Activated CD8-positive, alpha-beta memory T cell treated with anti-CD3 and anti-CD28 coated beads for 4 hours (primary cell): ENCODE measurements at places on chromosomes 16 and 17.

DNA sequence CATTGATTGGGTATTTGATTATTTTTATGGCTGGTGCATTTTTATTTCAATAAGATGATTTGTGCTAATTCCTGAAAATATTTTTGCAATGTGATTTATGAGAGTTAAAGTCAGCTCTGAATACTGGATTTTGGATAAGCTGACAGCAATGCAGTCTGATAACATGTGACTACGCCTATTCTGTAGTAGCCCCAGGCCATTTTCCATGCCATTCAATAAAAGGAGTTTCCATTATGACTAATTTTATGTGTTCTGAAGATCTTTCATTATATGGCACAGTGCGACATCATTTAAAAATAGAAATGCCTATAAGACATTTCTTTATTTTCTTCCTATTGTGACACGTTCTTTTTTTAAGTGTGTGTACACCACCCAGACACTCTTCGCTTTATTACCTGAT is 46.3 kb downstream of the KCNJ2 start:
- no peak for DNase-seq

- DNase-seq = no peak
Measured at GRCh38 chr17:59366773-59367656, 35.6 kb downstream of the YPEL2 start.

DNA sequence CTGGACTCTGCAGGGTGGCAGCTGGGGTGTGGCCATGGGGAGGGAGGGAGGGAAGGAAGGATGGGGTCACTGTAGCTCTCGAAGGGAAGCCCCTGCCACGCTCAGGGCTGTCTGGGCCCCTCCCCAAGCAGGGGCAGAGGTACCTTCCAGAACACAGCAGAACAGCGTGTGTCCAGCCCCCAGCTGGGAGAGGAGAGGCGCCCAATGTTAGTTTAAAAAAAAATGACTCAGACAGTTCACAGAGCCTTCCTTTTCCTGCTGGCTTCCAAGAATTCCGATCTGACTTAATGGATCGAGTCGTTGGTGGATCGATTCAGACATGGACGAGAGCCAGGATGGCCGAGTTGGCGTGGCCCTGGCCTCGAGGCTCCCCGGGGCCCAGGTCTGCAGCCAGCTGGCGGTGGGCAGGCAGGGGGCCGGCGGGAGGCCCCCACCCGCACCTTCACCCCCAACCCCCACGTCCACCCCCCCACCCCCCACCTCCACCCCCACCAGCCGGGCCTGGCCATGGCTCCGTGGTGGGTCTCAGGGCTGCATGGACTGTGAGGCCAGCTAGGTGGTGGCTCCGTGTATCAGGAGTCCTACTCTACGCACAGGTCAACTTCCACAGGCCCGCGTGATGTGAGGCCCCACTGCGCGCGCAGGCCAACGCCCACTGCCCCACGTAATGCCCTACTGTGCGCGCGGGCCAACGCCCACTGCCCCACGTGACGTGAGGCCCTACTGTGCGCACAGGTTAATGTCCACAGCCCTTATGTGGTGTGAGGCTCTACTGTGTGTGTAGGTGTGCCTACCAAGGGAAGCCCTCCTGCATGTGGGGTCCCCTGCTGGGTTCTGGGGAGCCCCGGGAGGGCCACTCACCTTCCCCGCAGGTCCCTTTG is 21.8 kb downstream of the CACNA1H start:
- no peak for DNase-seq

GRCh38 chr16:48481772-48482171 is 96.6 kb upstream of the SIAH1 start:
- DNase-seq = no peak

- no peak for DNase-seq
Measured at GRCh38 chr16:22366889-22367288, 7.5 kb downstream of the CDR2 start.

GRCh38 chr16:57084996-57085395 is 7.4 kb upstream of the CPNE2 start:
- DNase-seq = no peak

DNA sequence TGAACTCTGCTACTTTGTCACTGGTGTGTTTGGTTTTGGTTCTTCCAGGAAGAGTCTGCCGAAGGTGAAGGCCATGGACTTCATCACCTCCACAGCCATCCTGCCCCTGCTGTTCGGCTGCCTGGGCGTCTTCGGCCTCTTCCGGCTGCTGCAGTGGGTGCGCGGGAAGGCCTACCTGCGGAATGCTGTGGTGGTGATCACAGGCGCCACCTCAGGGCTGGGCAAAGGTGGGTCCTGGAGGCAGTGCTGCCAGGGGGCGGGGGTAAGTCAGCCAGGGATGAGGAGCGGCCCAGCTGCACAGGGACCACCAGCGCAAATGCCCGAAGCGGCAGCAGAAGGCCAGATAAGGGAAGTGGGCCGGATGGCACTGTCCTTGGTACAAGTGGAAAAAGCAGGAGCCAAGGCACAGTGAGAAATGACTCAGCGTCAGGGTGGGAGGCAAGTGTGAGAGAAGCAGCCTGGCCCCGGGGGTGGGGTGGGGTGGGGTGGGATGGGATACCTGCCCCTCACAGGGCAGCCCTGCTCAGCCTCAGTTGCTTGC is 41.9 kb downstream of the TMEM11 start:
- no peak for DNase-seq

GRCh38 chr16:88939972-88940861 is 36.8 kb downstream of the CBFA2T3 start:
- DNase-seq = no peak

GRCh38 chr16:67456391-67457081 is 24.4 kb downstream of the ATP6V0D1 start:
- DNase-seq = no peak

- DNase-seq = no peak
Measured at GRCh38 chr17:57178839-57179238, 77.5 kb upstream of the MSI2 start.

DNA sequence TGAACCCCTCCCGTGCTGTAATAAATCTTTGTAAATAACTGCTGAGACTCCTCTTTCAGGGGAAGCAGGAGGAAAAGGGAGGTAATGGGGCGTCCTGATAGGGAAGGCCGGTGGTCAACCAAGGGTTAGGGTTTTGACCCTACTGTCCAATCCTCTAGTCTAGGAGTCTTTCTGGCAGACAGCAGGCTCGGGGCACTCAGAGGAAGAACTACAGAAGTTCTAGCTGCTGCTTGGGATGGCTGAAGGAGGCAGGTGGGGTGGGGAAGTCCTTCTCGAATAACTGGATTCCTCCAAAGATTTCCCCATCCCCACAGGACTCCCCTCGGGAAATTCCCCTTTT is 387 bp upstream of the STARD3 start:
- DNase-seq = no peak

DNA sequence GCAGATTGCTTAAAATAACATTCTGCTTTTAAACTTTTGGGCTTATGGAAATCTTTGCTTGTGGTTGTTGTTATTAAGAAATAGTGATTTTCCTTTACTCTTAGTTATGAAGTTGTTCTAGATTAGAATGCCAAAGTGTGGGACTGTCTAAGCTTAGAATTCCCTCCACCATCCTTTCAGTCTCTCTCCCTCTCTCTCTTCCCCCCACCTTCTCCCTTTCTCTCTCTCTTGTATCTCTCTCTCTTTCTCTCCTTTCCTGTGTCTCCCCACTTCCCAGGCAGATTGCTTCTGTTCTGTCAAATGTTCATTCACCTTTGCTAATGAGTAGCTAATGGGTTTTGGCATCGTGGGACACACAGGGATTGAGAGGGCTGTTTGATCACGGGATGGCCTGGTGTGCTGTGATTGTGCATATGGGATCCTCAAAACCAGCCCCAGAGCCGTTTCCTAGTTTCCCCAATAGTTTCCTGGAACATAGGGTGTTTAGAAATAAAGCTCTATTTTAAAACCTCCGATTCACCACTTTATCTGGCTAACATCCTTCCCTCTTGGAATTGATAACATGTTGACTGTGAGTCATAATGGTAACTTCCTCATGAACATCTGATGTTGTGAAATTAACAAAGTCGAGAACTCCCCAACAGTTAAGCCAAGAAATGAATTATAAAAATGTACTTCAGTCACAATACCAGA is 502.6 kb downstream of the TMEM114 start:
- DNase-seq = no peak

GRCh38 chr17:4272213-4272971 is 8.6 kb upstream of the ANKFY1 start:
- no peak for DNase-seq

DNA sequence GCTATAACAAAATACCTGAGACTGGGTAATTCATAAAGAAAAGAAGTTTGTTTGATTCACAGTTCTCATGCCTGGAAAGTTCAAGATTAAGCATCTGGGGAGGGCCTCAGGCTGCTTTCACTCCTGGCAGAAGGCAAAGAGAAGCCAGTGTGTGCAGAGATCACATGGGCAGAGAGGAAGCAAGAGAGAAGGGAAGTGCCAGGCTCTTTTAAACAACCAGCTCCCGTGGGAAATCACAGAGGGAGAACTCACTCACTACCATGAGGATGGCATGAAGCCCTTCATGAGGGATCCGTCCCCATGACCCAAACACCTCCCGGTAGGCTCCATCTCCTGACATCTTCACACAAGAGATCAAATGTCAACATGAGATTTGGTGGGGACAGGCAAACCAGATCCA is 501.6 kb downstream of the MAF start:
- DNase-seq = no peak

DNA sequence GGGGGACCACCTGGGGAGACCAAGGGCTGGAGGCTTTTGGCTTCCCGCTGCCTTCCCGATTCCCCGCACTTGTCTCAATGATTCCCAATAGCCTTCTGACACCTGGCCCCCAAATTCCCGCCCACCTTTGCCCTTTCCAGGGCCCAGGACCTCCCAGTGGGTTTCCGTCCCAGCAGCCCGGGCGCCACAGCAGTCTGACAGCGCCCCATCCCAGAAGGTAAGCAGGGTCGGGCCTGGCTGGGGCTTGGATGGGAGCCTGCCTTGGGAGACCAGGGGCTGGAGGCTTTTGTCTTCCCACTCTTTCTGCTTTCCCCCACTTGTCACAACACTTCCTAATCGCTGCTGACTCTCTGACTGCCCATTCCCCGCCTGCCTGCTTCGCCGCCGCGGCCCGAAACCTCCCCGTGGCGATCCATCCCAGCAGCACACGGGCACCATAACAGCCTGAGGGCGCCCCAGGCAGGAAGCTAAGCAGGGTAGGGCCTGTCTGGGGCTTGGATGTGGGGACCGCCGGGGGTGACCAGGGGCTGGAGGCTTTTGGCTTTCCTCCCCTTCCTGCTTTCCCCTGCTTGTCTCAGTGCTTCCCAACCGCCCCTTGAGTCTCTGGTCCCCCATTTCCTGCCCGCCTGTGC is 2289.3 kb downstream of the TP53TG3F start:
- DNase-seq = no peak

DNA sequence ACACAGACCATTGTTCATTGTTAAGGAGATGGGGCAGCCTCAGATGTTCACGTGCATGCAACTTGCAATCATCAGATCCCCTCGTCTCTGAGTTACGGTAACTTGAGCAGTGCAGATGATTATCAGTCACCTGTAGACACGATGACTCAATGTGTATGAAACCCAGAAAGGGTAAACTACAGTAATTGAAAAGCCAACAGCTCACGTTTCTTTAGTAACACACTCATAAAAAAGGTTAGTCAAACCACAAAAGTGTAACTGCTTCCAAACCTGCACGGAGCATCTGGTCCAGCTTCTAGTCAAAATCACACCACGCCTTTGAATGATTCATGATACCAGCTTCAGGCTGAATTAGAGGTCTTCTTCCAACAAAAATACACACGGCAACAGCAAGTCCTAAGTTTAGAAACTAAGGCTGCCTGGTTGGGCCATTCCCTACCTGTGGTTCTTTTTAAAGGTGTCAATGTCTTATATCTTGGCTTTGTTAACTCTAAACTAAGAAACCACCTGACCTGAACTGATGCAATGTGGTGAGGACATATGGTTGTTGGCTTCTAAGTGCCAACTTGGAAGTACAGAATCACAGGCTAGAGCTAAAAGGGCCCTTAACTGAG is 32.3 kb downstream of the GRB7 start:
- DNase-seq = no peak

GRCh38 chr17:37750768-37751475 is 6.1 kb upstream of the HNF1B start:
- no peak for DNase-seq

DNA sequence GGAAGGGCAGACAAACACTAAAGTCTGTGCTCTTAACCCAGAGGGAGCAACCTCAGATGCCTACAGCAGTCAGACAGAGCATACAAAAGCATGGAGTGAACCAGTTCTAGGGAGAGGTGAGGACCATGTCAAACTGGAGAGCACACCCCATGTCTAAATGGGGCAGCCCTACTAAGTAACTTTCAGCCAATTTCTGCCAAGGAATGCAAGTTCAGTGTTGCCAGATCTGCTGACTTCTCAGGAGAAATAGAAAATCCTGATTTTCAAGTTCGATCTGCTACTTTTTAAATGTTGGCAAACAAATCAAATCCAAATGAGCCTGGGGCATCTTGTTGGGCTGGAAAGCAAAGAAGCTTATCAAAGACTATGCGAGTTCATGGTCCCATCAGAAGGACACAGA is 17.5 kb upstream of the SCNN1B start:
- no peak for DNase-seq

DNA sequence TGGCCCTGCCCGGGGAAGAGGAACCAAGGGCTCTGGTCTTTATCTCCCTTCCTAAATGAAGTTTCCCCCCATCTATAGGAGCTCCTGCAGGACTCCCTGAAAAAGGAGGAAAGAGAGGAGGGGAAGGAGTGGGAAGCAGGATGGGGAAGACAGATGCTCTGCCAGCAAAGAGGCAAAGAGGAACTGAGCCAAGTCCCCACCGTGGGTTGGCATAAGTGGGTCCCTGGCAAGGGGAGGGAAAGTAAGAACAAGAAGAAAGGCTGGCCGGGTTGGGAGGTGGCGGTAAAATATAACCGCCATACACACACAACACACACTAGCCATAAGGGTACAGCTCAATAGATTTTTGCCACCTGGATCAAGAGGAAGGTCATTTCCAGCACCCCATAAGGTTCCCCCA is 6.1 kb upstream of the EIF1 start:
- no peak for DNase-seq

DNA sequence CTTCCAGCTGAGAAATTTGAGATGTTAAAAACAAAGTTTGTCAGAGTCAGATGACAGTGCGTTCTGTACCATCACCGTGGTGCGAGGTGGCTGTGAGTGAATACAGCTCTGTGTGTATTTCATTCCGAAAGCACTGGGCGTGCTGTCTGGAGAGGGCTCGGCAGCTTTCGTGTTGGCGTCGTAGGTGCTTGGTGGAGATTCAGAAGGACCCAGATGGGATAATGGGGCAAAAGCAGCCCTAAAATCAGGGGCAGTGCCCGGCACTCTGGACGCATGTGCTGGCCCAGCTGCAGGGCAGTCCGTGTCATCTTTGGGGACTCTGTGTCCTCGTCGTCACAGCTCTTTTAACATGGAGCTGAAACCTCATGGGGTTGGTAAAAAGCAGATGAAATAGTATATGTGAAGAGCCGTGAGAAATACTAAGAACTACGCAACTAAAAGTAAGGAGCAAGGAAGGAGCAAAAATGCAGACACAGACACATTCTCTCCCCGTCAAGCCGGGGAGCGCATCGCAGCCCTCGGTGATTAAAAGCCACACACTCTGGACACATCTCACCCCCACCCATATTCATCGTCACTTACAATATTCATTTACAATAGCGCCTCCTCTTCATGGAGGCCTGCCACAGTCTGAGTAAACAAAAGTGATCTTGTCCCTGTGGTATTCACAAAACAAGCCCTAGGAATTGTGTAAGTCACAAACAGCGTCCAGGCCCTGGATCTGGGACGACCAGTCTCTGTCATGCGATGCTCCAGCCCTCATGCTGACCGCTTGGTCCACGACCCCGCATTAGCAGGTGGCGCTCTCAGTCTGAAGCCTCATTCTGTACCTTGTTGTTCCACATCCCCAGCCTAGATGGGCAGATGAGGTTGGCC is 206.7 kb downstream of the RPTOR start:
- no peak for DNase-seq

GRCh38 chr16:56795011-56795410 is 65.1 kb downstream of the NUP93 start:
- no peak for DNase-seq
